ENCODE measurements at places on chromosomes 3 and 15.

DNA sequence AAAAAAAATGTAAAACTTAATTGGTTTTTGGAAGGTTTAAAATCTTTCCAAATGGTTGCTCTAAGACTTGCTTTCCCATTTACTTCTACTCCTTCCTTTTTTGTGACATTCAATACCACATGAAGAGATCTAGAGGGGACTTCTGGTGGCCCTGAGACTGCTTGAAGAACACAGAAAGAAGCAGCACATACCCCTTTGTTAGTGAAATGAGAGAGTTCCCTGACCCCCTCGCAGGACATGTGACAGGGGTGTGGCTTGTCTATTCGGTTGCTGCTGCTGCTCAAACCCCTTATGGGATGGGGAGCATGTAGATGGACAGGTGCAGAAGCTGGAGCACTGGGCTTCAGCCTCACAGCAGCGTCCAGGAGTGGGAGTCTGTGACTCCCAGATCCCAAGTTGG lies 71.0 kb downstream of the ZMAT3 start:
- no peak for DNase-seq

- DNase-seq = no peak
These were observed 1.3 kb downstream of the TLE3 start for GRCh38 chr15:70096215-70097062.

GRCh38 chr3:81864272-81864671 lies 102.8 kb upstream of the GBE1 start:
- no peak for DNase-seq

GRCh38 chr3:123779655-123780231 lies 104.4 kb downstream of the MYLK start:
- DNase-seq = no peak

- DNase-seq = no peak
These were observed 340.9 kb upstream of the ICE2 start for GRCh38 chr15:60819860-60820259.

DNA sequence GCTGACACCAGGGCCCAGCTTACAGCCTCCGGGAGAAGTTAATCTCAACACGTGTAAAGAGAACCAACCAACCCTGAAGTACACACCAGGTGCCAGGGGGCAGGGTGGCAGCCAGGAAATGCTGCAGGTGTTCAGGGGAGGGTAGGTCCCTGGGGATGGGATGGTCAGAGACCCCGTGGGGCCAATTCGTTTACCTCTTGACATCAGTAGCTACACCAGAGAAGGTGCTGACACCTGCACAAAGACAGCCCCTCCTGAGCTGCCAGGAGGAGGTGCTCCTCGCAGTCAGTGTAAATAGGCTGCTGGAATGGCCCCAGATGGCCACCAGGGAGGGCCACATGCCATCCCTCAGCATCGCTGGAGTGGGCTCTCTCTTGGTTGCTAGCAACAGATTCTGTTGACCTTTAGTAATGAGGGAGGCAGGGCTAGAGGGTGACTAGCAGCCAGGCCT lies 52.8 kb downstream of the CORO2B start:
- no peak for DNase-seq

DNA sequence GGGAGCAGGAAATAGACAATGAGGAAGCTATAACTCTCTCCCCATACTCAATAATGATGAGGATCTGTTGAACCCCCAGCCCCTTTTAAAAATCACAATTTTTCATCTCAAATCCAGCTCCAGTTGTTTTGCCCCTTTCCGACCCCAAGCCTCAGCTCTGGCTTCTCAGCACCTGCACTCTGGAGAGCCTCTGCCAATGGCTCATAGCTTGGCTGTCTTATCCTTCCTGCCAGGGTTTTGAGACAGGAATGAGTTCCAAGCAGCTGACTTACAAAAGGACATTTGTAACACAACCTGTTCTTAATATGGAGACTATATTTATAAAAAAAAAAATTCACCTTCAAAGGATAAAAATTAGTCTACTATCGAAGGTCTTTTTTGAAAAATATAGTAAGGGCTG lies 105.9 kb upstream of the NEDD4 start:
- DNase-seq = no peak

GRCh38 chr3:138222942-138223287 lies 35.8 kb downstream of the ARMC8 start:
- DNase-seq = no peak

DNA sequence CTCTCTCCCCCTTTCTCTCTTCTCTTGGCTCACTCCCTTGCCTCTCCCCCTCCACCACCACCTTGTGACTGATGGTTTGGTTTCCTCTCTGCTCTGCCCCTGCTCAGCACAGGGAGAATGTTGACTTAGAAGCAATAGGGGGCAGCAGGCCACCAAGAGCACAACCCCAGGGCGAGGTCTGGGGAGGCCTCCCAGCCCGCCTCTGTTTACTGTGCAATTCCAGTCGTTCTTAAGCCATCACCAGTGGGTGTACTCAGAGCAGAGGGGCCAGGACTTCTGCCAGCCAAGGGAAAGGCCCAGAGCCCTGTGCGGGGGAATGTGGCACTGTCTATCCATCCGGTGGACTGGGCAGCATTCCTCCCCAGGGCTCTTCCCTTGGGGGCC lies 5.7 kb upstream of the APEH start:
- no peak for DNase-seq

GRCh38 chr15:68314563-68314962 lies 37.0 kb downstream of the FEM1B start:
- no peak for DNase-seq

- DNase-seq = no peak
These were observed 53.0 kb downstream of the IQSEC1 start for GRCh38 chr3:13020159-13020750.

DNA sequence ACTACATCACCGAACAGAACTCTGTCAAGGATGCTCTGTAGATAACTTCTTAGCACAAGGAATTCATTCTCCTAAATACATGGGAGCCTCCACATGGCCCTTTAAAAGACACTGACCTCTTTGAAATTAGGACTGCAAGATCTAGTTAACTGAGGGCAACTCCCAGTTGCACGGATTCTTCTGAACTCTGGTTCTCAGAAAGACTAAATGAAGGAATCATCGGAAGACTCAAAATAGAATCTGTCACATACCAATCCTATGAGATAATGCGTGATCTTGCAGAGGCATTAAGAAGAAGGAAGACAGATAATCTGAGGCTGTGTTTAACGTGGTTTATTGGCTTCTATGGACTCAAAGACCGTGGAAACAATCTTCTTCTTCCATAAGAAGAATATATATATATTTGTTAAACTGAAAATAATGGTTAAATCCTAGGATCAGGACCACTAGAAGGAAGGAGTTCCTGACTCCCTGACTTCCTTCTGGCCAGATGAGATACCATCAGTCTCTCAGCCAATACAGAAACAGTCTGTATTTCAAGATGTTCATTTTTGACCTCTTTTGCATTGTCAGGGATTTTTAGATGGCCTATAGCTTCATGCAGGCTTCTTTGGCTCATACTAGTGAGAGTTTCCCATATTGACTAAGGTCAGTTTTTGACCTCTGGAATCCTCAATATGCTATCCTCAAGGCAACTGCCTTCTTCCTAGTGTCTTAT lies 33.9 kb upstream of the TBC1D23 start:
- DNase-seq = no peak

GRCh38 chr3:134001251-134001650 lies 28.5 kb downstream of the SLCO2A1 start:
- no peak for DNase-seq

GRCh38 chr3:64530434-64531049 lies 157.3 kb downstream of the ADAMTS9 start:
- DNase-seq = peak; percentile 40
